Suprapubic skin (tissue), 4 donors: ENCODE measurements at places on chromosomes 1 and 21.

- no peak for DNase-seq
These were observed 53.8 kb upstream of the CFAP126 start for GRCh38 chr1:161421456-161421855.

GRCh38 chr1:44590475-44590874 lies 83.8 kb downstream of the TMEM53 start:
- no peak for DNase-seq

DNA sequence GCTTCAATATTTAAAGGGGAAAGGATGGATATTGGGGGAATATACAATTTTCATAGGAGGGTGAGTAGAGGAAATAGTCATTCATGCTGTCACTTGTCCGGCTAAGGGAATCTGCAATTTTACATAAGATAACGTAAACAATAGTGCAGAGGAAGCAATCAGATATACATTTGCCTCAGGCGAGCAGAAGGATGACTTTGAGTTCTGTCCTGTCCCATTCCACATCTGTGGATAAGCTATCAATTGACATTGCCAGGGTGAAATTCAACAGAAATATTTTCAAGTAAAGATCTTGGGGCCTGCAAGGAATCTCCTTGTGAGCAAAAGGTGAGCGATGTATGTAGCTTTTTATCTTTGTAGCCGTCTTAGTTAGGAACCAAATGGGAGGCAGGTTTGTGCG lies 32.6 kb downstream of the EVA1C start:
- no peak for DNase-seq

GRCh38 chr1:52359676-52360594 lies 6.1 kb downstream of the CC2D1B start:
- no peak for DNase-seq

- DNase-seq: no peak
These were observed 77.6 kb downstream of the DDR2 start for GRCh38 chr1:162709870-162710269.

- DNase-seq: no peak
These were observed 20.0 kb downstream of the MEF2D start for GRCh38 chr1:156480411-156481192.

- DNase-seq: no peak
These were observed 197.6 kb downstream of the LIPI start for GRCh38 chr21:14013056-14013603.

DNA sequence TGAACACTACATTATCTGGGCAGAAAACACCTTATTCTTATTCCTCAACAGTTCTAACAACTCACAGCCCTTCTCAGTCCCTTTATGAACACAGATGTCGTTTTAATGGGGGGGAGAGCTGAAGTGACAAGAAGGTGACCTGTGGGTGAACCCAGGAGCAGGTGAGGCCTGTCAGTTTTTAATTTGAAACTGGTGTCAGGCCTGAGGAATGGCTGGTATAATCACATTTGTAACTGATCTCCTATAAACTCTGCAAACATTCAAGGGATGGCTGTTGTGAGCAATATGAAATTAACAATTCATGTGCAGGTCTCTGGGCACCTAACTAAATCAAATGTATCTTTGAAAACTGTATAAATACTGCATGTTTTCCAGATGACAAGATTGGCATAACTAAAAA lies 362.1 kb upstream of the NR5A2 start:
- DNase-seq: no peak

DNA sequence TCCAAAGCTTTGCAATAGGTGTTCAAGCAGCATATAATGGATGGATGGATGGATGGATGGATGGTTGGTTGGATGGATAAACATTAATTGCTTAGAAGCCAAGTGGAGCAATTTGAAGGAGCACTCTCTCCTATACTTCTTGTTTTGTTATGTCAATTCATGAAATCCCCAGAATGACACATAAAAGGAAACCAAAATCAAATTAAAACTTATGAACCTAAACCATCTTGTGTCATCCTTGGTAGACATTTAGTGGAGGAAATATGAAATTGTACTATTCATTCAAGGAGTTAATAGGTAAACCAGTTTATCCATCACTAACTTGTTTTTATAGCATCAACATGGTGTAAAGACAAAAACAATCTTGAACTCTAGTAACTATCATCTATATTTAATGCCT lies 122.5 kb downstream of the NR5A2 start:
- DNase-seq: no peak

GRCh38 chr1:204758601-204759000 lies 73.1 kb upstream of the LRRN2 start:
- peak; percentile 23 for DNase-seq

DNA sequence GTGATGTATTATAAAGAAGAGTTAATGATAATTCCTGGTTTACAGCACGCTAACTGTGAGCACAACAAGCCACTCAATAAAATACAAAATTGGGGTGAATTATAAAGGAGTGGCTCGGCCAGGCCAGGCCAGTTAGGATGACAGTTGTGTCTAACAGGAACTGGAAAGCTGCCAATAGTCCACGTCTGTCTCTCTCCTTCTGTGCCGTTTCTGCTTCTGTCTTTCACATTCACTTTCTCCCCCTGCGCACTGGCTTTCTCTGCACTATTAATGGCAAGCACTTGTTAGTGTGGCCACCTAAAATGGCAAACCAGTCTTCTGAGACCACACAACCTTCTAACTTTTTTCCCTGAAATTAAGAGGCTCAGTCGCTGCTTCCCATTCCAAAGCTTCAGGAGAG lies 394.3 kb downstream of the NTNG1 start:
- no peak for DNase-seq

DNA sequence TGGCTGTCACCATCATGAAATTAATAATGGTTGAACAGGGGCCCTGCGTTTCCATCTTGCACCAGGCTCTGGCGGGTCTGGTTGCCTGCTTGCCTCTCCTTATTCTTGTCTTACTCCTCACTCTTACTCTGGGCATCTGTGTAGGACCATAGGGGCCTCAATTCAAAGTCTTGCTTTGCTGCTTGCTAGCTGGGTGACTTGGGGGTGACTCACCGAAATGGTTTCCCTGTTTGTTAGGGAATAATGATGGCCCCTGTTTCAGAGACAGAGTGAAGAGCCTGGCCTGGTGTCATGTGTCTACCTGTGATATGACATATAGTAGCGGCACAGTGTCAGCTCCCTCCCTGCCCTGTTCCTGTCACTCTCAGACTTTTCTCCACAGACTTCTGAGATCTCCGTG lies 24.6 kb downstream of the KCNC4 start:
- no peak for DNase-seq

- no peak for DNase-seq
These were observed 721.1 kb upstream of the TMPRSS15 start for GRCh38 chr21:19124691-19125090.

DNA sequence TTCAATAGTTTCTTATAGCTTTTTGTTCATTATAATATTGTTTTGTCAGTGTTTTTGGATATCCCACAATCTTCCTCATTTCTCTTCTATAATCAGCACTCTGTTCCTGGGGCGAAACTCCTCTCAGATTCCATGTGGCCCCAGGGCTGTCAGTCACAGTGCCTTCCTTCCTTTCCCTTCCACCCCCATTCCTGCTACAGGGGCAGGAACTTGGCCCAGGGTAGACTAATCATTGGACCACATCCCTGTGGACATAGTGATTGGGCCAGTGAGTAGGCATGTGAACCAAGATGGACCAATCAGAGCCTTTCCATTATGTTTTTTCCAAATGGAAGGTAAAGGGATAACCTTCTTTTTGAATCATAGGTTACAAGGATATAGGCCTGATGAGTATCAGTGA lies 78.3 kb downstream of the PGM1 start:
- DNase-seq: no peak

GRCh38 chr1:17789926-17790325 lies 34.8 kb downstream of the ACTL8 start:
- no peak for DNase-seq

DNA sequence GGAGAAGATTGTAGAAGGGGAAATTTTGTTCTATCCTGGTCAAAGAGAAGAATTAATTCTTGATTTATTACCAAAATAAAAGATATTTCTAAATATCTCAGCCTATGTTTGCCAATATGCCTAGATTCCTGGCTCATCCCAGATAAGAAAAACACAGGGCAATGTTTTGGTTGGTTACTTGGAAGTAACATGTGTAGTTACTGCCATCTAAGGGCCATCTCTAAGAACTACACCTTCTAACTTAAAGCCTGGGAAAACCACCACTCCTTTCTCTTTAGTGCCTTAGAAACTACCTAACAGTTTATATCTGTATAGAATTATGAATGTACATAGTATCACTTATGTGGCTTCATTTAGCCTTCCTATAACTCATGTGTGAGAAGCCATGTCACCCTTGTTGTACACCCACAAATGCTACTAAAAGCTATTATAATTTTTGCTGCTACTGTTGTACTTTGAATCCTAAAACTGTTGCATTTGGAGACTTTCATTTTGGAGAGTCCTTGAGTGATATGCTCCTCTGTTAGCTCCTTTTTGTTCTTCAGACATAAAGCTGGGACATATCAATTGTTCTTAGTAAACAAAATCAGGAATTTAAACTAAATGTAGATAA lies 4.5 kb downstream of the AIM2 start:
- no peak for DNase-seq

GRCh38 chr1:245580651-245581050 lies 425.9 kb downstream of the KIF26B start:
- DNase-seq: no peak

DNA sequence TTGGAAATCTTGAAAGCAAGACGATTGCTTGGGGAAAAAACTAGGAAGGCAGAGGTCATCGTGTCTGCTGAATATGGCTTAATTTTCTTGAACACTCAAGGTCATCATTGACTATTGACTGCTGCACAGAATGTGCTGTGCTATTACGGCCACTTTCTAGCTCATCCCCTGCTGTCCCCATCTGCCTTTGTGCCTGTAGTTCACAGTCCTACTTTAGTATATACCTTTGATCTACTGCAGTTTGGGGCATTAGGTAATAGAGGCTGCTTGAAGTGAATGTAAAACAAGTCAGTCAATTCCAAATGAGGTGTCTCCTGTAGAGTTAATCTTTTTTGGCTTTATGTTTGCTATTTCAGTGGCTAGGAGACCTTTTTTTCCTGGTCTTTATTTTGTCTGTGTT lies 8.3 kb downstream of the RAB4A start:
- no peak for DNase-seq

DNA sequence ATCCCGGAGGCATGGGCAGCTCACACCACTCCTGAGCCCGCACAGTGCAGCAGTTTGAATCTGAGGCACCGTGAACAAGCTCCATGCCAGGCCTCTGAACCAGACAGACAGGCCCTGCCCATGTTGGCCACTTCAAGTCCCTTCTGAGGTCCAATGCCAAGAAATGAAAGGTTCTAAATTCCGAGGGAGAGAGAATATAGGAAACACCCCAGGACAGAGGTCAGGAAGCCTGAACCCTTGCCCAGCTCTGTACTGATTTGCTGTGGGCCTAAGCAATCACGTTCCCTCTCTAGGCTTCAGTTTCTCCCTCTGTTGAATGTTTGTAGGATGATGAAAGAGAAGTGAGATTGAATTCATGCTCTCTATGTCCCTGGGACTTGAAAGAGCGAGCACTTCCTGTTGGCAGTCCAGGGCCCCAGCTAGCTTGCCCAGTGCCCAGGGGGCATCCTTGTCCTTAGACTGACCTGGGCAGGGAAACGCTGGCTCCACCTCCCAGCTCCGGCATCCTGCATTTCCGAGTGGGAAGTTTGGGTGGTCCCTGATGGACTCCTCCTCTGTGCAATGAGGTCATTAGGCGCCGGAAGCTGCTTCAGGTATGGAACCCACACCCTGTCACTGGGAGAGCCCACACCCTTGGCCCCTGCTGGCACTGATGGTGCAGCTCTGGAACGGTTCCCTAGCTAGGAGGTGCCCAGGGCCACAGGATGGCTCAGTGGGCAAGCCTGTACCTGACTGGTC lies 242.4 kb upstream of the TMEM51 start:
- DNase-seq: peak; percentile 74

- DNase-seq: no peak
These were observed 187.1 kb downstream of the CDC42BPA start for GRCh38 chr1:227131193-227131592.

- no peak for DNase-seq
These were observed 249.3 kb downstream of the TNR start for GRCh38 chr1:175494011-175494554.

GRCh38 chr21:29719521-29719920 lies 220.3 kb downstream of the GRIK1 start:
- DNase-seq: no peak

GRCh38 chr1:221161571-221162041 lies 282.4 kb downstream of the HLX start:
- DNase-seq: no peak

DNA sequence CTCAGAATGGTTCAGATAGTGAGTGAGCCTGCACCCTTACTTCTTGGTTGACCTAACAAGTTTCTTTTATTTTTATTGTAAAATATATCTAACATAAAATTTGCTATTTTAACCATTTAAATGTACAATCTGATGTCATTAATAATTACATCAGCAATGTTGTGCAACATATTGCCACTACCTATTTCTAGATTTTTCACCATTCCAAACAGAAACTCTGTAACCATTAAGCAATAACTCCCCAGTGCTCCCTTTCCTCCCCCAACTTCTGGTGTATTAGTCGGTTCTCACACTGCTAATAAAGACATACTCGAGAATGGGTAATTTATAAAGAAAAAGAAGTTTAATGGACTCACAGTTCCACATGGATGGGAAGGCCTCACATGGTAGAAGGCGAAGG lies 76.2 kb upstream of the TENT5C start:
- no peak for DNase-seq

DNA sequence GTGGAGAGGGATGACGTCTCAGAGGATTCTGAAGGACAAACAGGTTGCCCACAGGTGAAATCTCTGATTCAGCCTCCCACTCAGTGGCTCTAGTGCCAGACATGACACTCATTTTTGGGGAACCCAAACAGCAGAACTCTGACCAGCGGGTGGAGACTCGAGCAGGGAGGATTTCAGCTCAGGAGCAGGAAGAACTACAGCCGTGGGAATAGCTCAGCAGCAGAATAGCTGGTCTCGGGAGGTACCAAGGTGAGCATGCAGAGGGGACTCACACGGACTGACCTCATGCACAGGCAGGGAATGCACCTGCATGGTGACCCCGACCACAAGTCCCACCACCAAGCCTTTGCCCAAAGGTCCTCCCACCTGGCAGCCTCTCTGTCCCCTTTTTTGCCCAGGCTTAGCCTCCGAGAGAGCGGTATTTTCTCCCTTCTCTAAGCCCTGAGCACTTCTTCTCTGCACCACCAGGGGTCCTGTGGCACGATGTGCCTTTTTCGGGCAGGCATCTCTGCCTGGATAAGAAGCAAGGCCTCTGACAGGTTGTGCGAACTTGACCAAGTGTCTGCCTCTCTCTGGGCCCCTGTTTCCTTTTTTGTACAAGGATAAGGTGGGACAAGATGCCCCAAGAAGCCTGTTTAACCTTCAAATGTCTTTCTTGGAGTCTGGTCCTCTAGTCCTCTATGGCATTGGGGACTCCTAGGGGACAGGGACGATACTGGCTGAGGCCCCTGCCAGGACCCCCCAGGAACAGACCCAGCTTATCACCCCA lies 8.8 kb upstream of the FGR start:
- no peak for DNase-seq
